Activated naive CD4-positive, alpha-beta T cell treated with Interleukin-2 at 50 U/mL for 16 hours (primary cell): ENCODE measurements at places on chromosomes 7 and 10.

- DNase-seq = no peak
These were observed 48.0 kb downstream of the ST7 start for GRCh38 chr7:117001283-117001682.

DNA sequence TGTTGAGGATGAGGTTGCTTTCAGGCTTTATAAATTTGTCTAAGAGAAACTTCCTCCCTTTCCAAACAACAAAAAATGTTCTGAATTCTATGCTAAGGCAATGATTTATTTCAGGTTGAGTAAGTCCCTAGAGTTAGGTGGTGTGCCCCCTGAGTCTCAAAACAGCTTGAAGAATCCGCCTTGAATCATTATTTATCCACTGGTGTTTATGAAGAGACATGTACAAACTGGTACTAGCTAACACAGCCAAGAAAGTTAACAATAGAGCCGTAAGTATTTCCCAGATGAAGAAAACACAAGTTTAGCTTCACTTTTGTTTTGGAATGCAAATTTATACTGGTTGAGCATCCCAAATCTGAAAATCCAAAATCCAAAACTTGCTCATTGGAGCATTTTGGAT lies 66.2 kb upstream of the SRPK2 start:
- no peak for DNase-seq

DNA sequence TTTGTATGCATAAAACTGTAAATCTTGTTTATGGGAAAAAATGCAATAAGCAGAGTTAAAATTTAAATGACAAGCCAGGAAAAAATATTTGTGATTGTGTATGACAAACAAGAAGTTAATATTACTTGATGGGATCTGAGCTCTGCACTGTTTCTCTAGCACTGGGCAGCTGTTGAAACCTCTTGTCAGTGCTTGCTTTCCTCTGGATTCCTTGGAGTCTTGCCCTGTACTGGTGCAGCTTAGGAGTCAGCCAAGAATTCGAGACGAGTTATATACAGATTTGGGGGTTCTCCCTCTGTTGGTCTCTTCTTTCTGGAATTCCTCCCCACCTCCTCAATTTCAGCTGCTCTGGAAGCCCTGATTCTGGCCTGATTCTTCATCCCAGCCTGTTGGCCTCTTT lies 24.3 kb upstream of the OPN4 start:
- no peak for DNase-seq

DNA sequence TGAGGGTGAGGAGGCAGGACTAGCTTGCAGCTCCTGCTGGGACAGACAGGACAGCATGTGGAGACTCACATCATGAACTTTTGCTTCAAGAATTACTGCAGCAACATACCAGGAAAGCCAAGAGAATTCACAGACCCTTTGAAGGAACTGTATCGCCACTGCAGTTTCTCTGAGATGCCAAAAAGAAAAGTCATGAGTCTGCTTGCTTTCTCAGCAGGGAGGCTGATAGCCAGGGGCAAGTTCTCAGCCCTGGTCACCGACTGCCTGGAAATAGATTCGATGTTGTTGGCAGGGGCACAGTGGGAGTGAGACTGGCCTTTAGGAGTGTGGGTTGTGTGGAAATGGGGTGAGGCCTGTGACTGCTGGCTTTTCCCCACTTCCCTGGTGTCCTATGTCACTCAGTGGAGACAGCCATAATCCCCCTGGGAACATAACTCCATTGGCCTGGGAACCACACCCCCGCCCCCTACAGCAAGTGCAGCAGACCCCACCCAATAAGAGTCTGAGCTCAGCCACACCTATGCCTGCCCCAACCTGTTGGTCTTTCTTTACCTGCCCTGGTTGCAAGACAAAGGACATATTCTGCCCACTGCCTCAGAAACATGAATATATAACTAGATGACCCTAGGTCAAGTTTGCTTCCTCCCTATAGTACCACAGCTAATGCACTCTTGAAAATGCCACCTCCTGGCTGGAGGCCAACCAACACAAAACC lies 1.6 kb upstream of the SAMD9 start:
- DNase-seq = no peak

- no peak for DNase-seq
These were observed 45.6 kb downstream of the CNNM2 start for GRCh38 chr10:102963756-102964025.
